ENCODE measurements at places on chromosomes 2 and 18.

DNA sequence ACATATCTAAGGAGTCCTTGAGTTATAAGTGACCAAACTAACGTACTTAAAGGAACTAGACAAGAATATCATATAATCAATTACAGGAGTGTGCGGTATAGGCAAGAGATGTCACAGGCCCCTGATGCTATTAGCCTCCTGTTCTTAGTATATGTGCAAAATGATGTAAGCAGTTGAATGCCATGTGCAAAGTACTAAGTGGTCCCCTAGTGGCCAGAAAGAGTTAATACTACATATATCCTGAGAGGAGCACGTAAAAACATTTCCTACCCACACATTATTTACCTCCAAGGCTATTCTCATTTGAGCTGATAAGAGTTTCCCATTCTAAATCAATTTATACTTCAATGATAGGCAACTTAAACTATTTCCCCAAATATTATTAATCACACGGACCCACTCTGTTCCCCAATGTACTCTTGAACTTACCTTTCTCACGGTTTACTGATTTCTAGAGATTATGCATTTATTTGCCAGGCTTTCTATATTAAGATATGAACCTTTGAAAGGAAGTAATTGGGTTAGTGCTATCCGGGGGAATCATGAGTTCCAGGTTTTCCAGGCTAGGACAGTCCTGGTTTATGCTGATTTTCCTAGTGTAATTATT, 158.0 kb upstream of the KLHL14 start:
- peak; percentile 53 for DNase-seq

GRCh38 chr2:60468382-60469085, 84.9 kb downstream of the BCL11A start:
- no peak for DNase-seq

DNA sequence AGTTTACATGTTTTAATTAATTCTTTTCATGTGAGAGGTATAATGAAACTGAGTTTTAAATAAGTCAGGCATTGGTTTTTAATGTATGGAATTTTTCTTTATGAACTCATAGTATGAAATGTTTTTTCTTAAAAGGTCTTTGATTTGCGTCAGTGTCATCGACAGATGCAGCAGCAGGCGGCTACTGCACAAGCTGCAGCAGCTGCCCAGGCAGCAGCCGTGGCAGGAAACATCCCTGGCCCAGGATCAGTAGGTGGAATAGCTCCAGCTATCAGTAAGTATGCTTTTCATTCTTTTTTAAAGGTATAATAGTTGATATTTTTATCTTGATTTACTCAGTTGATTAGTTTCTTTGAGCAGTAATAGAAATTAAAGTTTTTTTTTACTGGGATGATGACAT, 46.5 kb downstream of the SMAD4 start:
- DNase-seq, result no peak

- no peak for DNase-seq
Observed at GRCh38 chr2:180314086-180314485, 307.0 kb upstream of the CWC22 start.

GRCh38 chr2:215603440-215603839, 167.6 kb upstream of the FN1 start:
- no peak for DNase-seq

DNA sequence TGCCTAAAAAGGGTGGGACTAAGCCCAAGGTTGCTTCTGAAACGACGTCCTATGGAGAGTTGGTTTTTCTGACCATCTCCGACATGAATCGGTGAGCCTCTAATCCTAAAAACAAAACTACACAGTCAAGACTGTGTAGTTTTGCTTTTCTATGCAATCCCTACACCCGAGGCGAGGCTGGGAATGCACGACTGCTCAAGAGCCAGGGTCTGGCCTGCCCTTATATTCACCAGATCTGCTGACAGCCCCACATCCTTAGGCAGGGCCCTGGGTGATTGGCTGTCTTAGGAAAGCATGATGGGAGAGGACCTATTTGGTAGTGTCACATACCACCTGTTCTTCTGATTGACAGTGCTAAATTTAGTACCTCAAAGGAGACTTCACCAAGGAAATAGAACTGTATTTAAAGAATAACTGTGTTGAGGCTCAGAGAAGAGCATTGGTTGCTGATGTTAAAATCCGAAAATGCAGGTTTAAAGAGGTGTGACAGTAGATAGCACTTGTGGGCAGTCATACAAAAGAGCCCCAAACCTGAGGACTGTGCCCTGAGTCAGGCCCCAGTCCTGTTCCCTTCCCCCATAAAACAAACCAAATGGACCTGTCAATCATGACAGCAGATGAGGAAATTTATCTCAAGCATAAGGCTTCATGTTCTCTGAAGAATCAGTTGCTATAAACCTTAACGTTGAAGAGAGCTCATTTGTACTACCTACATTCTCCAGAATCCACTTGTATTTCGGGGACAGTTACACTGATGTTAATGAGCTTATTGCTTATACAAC, at the start of gene TTN:
TSS of gene TTN (minus strand) at position 197 of the 782 bp plus-strand sequence. CDS start 2,781 bp downstream, outside the sequence.
- DNase-seq, result no peak

GRCh38 chr18:9615280-9615797, 980 bp upstream of the PPP4R1 start:
- DNase-seq, result no peak

- DNase-seq, result peak; percentile 90
Observed at GRCh38 chr2:156935616-156936015, 321.9 kb upstream of the GALNT5 start.

DNA sequence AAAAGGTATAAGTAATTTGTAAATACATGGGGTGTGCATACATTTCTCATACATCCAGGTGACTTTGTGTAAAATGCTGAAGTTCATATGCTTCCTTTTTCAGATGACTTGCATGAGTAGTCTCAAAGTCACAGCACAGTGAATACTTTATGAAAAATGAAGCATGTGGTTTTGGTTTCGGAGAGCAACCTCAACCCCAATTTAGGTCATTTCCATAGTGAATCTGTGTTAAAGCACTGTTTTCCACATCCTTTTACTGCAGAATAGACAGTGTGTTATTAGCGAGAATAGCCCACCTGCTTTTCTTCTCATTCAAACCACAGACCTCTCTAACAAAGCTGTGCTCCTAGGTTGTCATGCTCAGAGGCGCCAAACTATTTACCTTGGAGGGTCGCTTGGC, 204.4 kb upstream of the RASGRP3 start:
- no peak for DNase-seq

DNA sequence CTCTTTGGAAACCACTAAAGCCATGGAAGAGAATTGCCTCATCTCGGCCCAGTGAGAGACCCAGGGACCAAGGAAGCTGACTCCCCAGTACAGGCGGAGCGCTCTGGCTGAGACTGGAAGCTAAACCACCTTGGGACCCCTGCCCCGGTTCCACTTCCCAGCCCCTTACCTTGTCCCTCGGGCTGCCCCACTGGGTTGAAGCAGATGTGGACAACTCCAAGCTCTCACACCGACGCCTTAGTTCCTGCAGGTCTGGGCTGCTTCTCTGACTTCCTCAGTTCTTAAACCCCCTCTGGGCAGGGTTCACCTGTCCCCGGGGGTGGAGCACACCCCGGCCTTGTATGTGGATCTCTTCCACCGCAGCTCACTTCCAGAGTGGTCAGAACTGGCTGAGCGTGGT, 266.2 kb downstream of the PHLPP1 start:
- no peak for DNase-seq

DNA sequence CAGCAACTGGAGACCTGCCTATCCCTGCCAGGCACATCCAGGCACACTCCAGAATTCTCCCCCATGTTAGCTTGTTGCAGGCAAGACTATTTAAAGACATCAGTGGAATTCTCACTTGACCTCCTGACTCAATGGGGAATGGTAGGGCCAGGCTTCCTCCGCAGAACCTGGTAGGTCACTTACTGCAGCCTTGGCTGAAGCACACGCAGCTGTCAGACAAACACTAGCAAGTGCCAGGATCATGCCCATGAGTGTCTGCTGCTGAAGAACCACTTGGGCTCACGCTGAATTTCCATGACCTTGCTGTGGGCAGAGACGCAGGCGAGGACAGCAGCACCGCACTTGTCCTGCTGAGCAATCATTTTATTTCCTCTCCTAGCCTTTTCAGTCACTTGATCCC, 3.2 kb downstream of the LRRC30 start:
- DNase-seq, result no peak

- no peak for DNase-seq
Observed at GRCh38 chr18:55988537-55988936, 400.5 kb upstream of the TCF4 start.

DNA sequence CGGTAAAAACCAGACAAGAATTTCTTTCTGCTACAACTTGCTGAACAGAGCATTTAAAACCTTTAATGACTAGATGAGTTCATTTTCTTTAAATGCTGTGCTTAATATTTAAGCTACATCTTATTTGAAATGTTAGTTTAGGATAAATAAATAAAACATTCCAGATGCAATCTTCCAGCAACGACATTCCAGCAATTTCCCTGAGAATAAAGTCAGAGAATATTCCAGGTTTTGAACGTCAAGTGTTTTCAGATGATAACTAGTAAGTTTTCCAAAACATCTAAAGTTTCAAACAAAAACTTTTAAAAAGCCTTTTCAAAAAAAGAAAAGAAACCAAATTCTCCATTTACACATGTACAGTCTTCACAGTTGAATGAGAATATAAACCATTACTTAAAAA, 104.8 kb downstream of the PPP1R1C start:
- DNase-seq, result no peak

GRCh38 chr18:49613141-49613640, 51.3 kb downstream of the LIPG start:
- DNase-seq, result peak; percentile 58

- no peak for DNase-seq
Observed at GRCh38 chr2:60706021-60706420, 50.0 kb upstream of the PAPOLG start.

GRCh38 chr2:99389371-99389770, 52.2 kb downstream of the EIF5B start:
- DNase-seq, result no peak

GRCh38 chr2:9168821-9169221, 37.8 kb upstream of the ASAP2 start:
- DNase-seq, result no peak

DNA sequence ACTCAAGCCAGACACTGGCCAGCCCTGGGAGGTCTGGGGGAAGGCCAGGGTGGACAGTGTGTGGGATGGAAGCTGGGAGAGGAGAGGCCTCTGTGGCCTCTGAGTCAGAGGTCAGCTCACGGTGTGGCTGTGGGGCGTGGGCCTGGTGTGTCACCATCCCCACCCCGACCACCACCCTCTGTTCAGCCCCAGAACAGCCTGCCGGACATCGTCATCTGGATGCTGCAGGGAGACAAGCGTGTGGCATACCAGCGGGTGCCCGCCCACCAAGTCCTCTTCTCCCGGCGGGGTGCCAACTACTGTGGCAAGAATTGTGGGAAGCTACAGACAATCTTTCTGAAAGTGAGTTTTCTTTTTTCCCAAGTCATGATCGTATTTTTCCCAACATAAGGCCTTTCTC, 110.5 kb downstream of the DYSF start:
- DNase-seq, result no peak

- DNase-seq, result peak; percentile 27
Observed at GRCh38 chr2:131105950-131106801, 1.0 kb downstream of the PLEKHB2 start.

GRCh38 chr18:48396561-48396960, 12.6 kb downstream of the ZBTB7C start:
- DNase-seq, result no peak

GRCh38 chr18:3250237-3251107, 2.9 kb downstream of the MYL12A start:
- DNase-seq, result no peak

GRCh38 chr2:15115776-15116175, 445.4 kb downstream of the NBAS start:
- DNase-seq, result no peak

DNA sequence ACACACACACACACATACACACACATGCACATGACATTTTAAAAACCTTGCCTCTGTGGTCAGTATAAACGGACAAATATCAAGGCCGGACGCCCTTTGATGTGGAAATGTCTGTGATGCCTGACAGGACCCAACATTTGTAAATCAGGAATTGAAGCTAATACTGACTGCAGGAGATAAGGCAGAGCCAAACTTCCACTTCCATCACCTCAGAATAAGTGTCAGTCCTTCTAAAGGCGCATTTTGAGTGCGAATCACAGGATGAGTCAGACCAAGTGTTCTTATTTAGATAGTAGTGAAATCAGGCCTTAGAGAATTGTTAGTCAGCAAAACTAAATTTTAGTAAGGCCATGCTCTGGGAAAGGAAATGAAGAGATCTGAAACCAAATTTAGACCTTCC, 211.7 kb upstream of the LRATD1 start:
- DNase-seq, result no peak

DNA sequence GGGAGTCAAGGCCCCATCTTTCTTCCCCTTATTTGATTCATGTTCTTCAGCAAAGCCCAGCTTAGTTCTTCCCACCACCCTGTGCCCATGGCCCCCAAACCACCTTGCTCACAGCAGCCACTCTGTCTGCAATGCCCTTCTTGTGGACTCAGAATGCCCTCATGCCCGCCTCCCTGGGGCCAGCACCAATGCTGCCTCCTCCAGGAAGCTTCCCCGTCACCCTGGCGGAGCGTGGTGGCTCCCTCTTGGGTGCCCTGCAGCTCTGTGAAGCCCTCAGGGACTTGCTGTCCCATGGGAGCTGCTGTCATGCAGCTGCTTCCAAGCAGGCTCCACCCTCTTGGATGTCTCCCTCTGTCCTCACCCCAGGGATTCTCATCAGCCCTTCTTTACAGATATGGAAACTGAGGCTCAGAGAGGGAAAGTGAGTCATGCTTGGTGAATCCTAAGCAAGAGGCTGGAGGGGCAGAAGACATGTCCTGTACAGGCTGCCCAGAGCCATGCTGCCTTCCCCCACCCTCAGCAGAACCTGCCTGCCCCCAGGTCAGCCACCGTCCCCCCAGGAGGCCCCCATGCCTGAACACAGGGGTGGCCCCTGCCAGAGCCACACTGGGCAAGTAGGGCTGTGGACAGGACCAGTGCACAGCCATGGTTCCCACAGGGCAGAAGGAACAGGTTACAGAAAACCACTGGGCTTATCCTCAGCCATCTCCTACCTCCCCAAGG, 11.8 kb upstream of the DUSP2 start:
- DNase-seq, result no peak

DNA sequence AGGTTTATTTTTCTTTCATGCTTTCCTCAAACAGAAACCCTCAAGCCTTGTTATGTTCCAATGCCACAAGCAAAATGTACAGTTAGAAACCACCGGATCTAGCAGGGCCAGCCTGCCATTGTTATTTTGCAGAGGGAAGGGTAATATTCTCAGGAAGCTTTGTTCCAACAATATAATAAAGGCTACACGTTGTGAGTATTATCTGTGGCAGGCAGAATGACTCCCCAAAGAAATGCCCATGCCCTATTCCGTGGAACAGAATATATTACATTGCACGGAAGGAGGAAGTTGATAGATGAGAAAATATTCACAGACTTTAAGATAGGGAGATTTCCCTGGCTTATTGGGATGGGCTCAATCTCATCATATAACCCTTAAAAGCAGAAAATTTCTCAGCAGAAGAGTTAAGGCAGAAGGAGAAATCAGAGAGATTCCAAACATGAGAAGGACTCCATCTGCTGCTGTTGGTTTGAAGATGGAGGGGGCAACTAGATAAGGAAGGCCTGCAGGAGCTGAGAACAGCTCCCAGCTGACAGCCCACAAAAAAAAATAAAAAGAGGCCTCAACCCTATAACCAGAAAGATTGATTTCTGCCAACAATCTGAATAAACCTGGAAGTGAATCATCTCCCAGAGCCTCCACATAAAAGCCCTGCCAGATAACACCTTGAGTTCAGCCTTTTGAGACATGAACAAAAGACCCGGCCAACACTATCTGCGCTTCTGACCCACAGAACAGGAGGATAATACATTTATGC, 466.6 kb downstream of the LPIN1 start:
- peak; percentile 5 for DNase-seq

GRCh38 chr2:38498045-38498481, 104.7 kb downstream of the HNRNPLL start:
- no peak for DNase-seq
